ENCODE measurements at places on chromosomes 5 and 9.

- no peak for DNase-seq
Measured at GRCh38 chr9:111451570-111451969, 32.6 kb downstream of the ECPAS start.

- no peak for DNase-seq
Measured at GRCh38 chr5:110109667-110110066, 419.9 kb downstream of the MAN2A1 start.

DNA sequence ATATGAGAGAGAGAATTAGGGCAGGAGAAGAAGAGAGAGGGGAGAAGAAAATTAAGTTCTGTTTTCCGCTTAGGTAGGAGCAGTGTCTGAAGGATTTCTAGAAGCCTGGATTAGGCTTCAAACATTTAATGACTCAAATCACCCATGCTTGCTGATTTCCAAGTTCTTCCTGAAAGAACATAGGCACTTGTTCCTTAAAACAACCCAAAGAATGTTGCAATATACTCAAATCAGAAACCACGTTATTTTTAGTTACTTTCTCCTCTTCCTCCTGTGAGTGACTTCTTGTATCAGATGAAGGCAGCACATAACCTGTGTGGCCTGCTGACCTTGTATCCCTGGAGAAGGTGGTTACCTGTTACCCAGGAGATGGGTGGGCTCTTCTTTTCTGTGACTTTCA lies 351.5 kb upstream of the KLF4 start:
- DNase-seq: no peak

GRCh38 chr5:72355706-72356299 lies 35.6 kb downstream of the PTCD2 start:
- DNase-seq: no peak

GRCh38 chr9:95084254-95084934 lies 233.1 kb downstream of the FANCC start:
- no peak for DNase-seq

DNA sequence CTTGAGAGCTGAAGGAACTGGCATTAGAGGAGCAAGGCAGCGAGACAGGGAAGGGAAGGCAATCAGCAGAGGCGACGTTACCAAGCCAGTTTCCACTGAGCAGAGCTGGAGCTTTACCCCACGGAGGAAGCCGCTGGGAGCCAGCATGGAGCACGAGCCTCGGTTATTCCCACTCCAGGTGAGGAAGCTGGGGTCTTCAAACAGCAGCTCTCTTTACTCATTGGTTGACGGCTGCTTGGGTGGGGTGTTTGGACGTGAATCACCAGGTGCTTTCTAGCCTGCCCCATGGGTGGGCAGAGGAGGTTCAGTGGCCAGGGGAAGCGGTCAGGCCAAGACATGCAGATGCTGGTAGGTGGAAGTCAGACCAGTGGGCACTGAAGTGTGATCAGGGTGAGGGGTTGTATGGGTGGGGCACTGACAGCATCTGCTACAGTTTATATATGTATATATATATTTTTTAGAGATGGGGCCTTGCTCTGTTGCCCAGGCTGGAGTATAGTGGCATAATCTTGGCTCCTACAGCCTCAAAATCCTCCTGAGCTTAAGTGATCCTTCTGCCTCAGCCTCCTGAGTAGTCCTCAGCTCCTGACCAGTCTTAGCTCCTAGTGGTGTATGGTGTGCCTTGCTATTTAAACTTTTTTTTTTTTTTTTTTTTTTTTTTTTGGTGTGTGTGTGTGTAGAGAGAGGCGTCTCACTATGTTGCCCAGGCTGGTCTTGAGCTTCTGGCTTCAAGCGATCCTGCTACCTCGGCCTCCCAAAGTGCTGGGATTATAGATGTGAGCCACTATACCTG lies 12.4 kb downstream of the SNX30 start:
- no peak for DNase-seq

DNA sequence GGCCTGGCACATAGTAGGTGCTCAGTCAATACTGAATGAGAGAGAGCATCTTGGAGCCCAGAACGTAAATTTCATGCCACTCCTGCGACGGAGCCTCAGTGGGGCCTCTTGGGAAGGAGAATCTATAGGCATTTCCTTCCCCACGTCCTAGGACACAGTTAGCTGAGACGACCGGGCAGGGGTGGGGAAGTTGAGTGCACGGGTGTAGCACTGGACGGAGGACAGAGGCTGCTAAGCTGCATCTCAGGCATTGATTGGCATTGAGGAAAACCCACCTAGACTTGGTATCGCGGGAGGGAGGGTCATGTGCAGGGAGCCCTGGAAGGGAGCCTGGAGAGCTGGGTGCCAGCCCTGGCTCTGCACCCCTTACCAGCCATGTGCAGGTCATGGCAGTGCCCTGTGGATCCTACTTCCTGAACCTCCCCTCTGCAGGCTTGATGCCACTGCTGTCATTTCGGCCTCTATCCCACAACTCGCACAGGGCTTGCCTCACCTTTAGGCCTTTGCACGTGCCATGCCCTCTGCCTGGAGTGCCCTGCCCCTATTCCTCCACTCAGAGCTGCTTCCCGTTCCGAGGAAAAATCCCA lies 25.6 kb downstream of the NEK6 start:
- no peak for DNase-seq

GRCh38 chr5:64971513-64971912 lies 202.8 kb downstream of the CWC27 start:
- DNase-seq: no peak

DNA sequence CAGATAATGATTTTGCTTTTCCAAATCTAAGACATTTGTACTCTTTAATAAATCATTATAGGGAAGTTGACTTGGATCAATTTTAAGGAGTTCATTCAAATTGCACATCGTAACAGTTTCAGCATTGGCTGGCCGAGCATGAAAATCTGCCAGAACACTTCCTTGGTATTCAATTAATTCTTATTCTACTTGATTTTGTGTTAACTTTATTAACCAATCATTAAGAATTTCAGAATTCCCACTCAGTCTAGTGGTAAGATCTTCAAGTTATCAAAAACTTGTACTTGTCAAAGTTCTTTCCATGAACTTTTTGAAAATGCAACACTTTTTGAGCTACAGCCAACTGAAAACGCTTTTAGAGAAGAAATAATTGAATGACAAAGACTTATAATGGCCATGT lies 565.8 kb downstream of the TLE1 start:
- DNase-seq: no peak

- no peak for DNase-seq
Measured at GRCh38 chr5:5217371-5217770, 77.2 kb downstream of the ADAMTS16 start.

- peak; percentile 71 for DNase-seq
Measured at GRCh38 chr5:124289641-124290311, 456.7 kb downstream of the ZNF608 start.

- no peak for DNase-seq
Measured at GRCh38 chr9:36948051-36948450, 86.0 kb downstream of the PAX5 start.

DNA sequence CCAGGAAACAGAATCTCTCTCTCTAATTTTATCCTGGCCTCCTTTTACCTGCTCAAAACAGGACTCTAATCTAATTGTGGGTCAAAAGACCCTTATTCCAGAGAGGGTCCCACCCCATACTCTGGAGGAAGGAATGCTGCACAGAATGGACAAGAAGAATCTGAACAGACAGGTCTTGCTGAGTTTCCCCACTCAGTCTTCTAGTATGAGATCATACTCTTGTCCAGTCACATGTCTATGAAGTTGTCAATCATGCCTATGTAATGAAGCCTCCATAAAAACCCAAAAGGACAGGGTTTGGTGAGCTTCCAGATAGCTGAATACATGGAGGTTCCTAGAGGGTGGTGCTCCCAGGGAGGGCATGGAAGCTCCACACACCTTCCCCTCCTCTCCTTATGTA lies 123.9 kb upstream of the FER start:
- DNase-seq: no peak

- DNase-seq: no peak
Measured at GRCh38 chr9:116792271-116792670, 105.2 kb downstream of the TRIM32 start.

GRCh38 chr5:8828596-8829322 lies 717.1 kb downstream of the SEMA5A start:
- no peak for DNase-seq

- peak; percentile 12 for DNase-seq
Measured at GRCh38 chr5:154603953-154604679, 126.1 kb upstream of the HAND1 start.

GRCh38 chr5:131855452-131855851 lies 58.6 kb upstream of the FNIP1 start:
- DNase-seq: no peak

DNA sequence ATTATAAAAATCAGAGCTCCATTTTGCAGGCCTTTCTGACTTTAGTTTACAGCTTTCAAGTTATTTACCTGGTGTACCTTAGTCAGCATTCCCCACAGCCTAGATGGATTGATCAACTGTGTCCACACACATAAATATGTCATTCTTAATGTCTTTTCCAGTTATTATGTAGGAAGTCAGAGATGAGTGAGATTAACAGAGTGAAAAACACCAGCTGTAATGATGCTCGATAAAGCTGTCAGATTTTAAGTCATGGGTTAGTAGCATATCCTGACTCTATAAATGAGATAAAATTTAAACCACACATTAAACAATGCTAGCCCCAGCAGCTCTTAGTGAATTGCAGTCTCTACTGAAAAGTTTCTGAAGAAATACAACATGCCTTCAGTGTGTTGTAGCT lies 48.9 kb downstream of the NUDT12 start:
- DNase-seq: no peak

- DNase-seq: no peak
Measured at GRCh38 chr5:141095263-141095641, 837 bp downstream of the PCDHB2 start.

DNA sequence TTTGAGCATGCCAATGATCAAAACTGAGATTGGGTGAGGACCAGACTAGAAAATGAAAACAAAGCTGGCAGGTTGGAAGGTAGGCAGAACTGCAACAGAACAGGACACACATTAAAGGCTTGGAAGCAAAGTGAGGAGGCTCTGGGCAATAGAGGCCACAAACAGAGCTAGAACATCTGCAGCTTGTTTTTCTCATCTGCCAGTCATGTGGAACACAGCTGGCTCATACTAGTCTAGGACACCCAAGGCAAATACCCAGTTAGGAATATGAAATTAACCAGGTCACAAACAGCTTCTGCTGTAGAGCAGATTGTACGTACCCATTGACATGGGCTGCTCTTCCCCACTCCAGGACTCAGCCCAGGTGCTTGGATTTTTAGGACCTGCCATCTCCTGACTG lies 61.7 kb downstream of the SPEF2 start:
- no peak for DNase-seq

GRCh38 chr5:145854651-145855258 lies 18.1 kb downstream of the GRXCR2 start:
- DNase-seq: no peak

DNA sequence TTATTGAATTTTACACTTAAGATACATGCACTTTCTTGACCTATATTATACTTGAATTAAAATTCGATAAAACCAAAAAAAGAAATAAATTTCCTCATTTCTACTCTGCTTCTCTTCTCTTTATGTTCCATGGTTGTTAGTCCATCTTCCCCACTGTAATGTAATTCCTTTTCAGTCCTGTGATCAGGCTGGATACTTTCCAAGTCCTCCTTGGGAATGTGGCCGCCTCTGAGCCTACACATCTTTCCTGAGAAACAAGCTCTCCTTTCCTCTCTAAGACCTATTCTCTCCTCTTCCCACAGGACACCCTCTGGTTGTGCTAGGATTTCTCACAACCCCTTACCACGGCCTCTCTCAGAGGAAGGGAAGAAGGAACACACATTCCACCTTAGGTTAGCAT lies 285.1 kb downstream of the DNAH5 start:
- no peak for DNase-seq

DNA sequence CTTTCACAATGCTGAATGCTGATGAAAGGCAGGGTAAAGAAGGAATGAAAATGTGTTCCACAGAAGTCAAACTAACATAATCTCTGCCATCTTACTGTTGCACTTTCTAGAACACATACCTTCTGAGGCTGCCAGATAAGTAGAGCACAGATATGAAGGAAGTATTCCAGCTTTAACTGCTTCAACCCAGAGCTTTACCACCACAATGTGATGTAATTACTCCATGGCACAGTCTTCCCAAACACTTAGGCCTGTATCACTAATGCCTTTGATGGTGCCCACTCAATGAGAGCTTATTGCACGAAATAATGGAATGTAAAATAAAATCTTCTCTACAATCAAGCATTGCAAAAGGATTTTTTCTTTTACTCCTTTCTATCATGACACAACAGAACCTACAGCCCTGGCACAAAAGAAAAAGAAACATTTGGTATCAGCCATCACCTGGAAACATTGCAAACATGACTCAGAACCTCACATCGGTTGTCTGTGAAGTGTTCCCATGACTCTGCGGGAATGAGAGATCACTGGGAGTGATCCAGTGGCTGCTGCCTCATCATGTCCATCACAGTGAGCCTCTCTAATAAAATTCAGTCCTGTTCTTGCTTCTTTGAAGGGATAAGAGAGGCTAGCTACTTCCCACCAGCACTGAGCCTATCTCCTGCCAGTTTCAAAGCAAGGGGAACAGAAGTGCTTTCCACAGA lies 385.8 kb downstream of the EFNA5 start:
- no peak for DNase-seq

GRCh38 chr5:33975852-33976251 lies 8.6 kb downstream of the SLC45A2 start:
- DNase-seq: no peak

DNA sequence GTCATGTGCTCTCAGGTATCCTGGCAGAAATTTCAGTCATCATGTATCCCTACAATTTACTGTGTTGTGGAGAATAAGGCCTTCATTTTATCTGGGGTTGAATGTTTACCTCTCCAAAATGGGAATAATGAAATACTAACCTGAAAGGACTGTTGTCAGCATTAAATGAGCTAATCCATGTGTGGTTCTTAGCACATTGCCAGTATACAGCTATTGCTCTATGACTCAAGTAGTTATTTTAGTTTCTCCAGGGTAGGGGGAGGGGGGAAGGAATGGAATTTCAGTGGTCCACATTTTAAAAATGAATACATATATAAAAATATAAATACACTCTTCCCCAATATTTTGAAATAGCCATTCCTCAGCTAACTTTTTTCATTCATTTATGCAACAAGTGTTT lies 3.5 kb downstream of the PAM start:
- DNase-seq: no peak

- no peak for DNase-seq
Measured at GRCh38 chr5:147661541-147661940, 121.0 kb downstream of the JAKMIP2 start.

DNA sequence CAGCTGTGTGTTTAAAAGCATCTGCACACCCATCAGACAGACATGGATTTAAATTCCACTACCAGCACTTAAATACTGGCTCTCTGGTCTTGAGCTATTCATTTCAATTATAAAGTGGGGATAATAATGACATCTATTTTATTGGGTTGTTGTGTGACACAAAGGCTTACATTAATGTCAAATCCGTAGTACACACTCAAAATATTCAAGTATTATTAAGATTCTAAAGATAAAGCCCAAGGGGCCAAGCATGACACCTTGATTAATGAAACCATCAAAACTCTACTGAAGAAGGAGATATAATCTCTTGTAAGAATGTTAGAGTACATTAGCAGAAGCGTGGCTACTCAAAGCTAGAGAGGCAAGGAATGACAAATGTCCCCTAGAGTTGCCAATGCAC lies 743.0 kb downstream of the KCTD16 start:
- DNase-seq: no peak

- no peak for DNase-seq
Measured at GRCh38 chr5:56070851-56071465, 76.2 kb upstream of the IL6ST start.

- no peak for DNase-seq
Measured at GRCh38 chr9:136379003-136379287, 5.5 kb upstream of the CARD9 start.
